ENCODE measurements at places on chromosomes 5 and 9.
A peak's percentile ranks its signal among the peaks of the same experiment; 100 is the strongest.

GRCh38 chr9:89808076-89808755 lies 203.4 kb downstream of the GADD45G start:
- peak; percentile 10 for DNase-seq

- DNase-seq: peak; percentile 71
These were observed 40.2 kb downstream of the FBXW11 start for GRCh38 chr5:171966270-171966669.

DNA sequence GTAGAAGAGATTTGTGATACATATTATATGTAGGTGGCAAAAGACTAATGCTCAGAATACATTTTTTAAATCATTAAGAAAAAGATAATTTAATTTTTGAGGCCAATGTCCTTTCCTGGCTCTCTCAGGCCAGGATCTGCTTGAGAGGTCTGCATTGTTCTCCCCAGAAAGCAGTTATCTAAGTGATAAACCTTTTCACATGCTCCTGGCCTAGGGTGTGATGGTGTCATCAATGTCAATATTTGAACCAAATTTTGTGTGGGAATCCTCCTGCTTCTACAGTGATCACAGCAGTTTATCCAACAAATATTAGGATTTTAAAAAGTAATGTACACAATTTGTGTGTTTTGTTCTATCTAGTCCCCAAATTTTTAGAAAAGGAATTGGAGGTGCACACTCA lies 166.6 kb downstream of the DIRAS2 start:
- no peak for DNase-seq

- DNase-seq: peak; percentile 32
These were observed 410.1 kb downstream of the DMRT2 start for GRCh38 chr9:1460143-1460769.

DNA sequence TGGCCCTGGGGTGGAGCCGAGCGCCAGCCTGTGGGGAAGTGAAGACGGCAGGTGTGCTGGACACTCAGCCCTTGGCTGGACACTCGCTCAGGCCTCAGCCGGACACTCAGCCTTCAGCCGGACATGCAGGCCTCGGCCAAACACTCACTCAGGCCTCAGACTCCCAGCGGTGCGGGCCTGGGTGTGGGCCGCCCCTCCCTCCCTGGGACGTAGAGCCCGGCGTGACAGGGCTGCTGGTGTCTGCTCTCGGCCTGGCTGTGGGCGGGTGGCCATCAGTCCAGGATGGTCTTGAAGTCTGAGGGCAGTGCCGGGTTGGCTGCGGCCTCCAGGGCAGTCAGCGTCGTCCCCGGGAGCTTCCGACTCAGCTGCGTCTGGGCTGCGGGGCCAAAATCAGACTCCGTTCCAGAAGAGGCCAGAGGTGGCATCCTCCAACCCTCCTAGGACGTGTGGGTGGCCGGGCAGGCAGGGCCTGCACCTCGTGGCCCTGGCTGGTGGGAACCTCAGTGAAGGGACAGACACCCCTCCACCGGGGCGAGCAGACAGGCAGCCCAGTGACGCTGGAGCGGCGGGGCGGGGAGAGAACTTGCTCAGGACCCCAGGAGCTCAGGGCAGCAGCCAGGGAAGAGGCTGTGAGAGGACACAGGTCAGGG lies 28.4 kb downstream of the SLC6A18 start:
- no peak for DNase-seq
